ENCODE measurements at places on chromosomes 16 and 17.

DNA sequence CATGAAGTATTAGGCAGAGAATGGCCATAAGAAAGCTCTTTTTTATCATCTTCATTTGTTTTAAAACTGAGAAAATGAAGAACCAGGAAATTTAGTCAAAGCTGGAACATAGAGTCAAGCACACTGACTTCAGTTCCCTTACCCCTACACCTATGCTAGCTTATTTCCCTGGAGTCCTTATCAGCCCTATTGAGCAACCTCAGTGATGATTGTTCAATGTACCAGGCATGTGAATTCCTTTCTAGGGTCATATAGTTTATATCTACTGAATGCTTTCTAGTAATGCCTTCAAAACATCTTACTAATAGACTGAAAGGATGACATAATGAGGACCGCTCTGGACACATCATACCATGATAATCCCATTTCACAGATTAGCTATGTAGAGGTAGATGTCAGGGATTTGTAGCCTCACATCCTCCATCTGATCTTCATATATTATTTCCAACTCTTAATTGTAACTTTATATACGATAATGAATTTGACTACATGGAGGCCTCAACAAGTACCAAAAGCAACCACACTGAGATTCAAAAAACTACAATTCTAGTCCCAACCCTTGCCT is 460.4 kb upstream of the DYNLRB2 start:
- no peak for DNase-seq

GRCh38 chr16:19133600-19133999 is 19.8 kb downstream of the ITPRIPL2 start:
- no peak for DNase-seq

DNA sequence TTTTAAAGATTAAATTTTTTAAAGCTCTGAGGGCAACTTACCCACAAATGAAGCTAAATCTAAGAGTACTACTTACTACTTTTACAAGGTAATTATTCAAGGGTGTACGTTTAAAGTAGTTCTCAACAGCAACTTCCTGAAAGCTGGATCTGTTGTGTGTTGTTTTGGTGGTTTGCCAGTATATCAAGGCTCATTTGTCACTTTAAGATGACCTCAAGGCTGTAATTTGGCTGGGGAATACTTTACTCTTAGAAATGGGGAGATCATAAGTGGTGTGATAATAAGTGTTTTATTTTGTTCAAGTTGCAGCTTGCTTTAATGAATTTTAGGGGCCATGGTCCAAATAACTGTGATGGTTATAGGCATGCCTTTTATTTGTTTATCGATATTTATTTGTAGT is 30.4 kb downstream of the AP2B1 start:
- DNase-seq = no peak

GRCh38 chr17:47719411-47720152 is 13.5 kb upstream of the TBX21 start:
- no peak for DNase-seq

DNA sequence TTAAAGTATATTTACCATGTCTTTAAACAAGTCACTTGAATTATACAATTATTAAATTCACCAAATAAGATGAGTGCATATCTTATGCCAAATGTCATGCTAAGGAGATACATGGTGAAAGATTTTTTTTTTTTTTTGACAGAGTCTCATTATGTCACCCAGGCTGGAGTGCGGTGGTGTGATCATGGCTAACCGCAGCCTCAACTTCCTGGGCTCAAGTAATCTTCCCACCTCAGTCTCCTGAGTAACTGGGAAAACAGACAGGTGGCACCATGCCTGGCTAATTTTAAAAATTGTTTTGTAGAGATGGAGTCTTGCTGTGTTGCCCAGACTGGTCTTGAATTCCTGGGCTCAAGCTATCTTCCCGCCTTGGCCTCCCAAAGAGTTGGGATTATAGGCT is 149.0 kb upstream of the GOT2 start:
- DNase-seq = no peak

DNA sequence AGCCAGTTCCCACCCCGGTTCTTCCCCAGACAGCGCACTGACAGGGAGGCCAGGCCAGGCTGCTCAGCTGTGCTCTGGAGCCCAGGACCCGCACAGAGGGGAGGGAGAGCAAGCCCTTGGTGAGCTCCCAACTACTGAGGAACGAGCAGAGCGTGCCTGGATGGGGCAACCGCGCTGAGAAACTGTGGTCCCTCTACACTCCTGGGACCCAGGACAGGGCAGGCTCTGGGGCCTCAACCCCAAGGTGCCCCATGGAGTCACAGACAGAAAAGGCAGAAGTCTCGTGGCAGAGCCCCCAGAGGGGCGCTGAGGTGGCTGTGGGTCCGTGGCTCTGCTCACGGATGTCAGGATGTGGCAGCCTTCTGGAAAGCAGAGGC is 16.3 kb downstream of the SLX4 start:
- DNase-seq = no peak

DNA sequence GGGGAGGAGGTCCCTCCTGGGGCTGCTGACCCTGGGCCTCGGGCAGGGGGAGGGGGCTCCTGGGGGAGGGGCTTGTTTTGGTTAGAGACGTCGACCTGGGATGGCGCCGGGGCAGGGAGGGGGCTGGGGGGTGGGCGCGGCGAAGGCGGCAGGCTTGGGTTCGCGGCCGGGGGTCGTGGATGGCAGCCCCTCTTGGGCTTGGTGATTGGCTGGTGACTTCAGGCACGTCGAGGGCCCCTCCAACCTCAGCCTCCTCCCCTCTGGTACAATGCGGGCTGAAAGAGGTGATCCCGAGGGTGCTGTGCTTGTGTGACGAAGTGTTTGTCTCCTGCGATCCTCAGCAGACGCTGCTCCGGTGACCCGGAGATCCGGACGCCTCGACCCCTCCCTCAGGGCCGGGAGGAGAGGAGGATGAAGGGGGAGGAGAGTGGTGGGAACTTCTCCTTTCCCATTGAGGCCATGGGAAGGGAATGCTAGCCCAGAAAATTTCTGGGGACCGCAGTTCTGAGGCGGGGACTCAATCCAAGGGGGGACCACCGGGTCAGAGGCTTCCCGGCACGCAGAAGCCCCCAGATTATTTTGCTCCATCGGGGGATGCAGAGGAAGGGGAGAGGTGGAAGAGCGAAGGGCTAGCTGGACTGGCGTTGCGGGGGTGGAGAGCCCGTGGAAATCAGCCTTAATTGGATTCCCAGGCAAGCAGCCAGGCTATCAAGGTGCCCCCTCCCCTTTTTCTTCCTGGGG is 43.9 kb downstream of the RAI1 start:
- no peak for DNase-seq

GRCh38 chr16:68238029-68238345 is 2.1 kb upstream of the ESRP2 start:
- no peak for DNase-seq

Data from NCI-H187 (cell line).